ENCODE measurements at places on chromosomes 11 and 22. TPM values are rescaled to one million over a fixed set of nuclear protein-coding genes. Genes with fewer than 3 reads are reported as not detected.

GRCh38 chr22:37824674-37825641, 1.8 kb downstream of the GALR3 start:
- no peak for DNase-seq

SCGB1D4 gene
- not detected for total RNA-seq

DNA sequence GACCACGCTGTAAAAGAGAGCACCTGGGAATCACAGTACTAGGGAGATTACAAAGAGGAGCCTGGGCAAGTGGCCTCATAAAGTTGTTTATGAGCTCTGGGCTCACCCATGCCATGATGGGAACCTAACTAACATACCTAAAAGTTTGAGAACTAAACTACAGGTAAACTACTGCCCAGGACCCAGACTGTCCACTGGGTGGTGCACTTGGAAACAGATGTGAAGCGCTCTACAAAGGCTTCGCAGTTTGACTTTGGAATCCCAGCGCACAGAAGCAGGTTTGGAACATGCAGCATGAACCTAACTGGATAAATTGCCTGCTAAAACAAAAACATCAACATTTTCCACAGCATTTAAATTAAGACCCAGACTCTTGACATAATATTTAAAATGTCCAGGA, 418.6 kb downstream of the FAM181B start:
- DNase-seq, result no peak

KCNJ5 gene
- not detected for total RNA-seq

- DNase-seq, result no peak
Observed at GRCh38 chr11:9762531-9762930, 98.7 kb downstream of the SWAP70 start.

DNA sequence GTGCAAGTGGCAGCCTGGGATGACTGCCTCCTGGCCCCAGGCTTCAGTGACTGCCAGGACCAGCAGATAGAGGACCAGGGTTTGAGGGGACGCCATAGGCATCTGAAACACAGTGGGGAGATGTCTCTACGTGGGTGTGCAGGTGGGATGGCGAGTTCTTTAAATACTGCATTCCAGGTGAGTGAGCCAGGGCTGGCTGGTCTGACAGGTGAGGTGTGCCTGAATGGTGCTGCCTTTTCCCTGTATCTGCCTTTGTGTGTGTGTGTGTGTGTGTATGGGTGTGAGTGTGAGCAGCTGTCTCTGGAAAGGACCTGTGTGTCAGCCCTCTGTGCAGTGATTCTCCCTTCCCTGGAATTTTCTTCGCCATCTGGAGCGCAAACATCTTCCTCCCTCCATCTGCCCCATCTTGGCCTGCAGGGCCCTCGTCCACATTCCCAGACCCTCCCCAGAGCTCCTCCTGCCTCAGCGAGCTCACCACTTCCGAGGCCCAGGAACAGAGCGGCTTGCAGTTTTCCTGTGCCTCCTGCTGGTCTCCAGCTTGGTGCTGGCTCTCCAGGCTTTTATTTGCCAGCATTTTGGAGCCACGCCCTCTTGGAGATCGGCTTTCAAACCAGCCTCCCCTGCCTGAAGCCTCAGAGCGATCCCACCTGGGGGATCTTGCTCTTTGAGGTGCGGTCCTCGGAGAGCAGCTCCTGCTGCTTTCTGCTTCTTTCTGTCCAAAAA, at the start of gene GPHA2:
Gene GPHA2, minus strand, starts transcription at position 535 of the 723 bp plus-strand sequence. Its CDS starts 433 bp downstream, at position 102.
- DNase-seq, result no peak

GRCh38 chr11:2566223-2567025, 121.6 kb downstream of the KCNQ1 start:
- DNase-seq, result no peak

GRCh38 chr11:1082346-1082727, 7.7 kb downstream of the MUC2 start:
- DNase-seq, result no peak

DNA sequence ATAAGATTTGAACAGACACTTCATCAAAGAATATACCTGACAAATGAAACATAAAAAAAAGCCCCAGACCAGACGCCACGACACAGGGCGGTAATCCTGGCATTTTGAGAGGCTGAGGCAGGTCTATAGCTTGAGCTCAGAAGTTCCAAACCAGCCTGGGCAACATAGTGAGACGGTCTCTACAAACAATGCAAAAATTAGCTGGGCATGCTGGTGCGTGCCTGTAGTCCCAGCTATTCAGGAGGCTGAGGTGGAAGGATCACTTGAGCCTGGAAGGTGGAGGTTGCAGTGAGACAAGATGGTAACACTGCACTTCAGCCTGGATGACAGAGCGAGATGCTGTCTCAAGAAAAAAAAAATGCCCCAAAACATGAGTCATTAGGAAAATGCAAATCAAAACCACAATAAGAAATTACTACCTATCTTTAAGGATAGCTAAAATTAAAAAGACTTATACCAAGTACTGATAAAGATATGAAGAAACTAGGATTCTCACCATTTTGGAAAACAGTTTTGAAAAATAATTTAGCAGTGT, 91.7 kb upstream of the GRAMD1B start:
- no peak for DNase-seq

GRCh38 chr22:43743929-43744643, 68.0 kb downstream of the EFCAB6 start:
- DNase-seq, result no peak

- no peak for DNase-seq
Observed at GRCh38 chr22:27370269-27370668, 431.3 kb downstream of the MN1 start.

DNA sequence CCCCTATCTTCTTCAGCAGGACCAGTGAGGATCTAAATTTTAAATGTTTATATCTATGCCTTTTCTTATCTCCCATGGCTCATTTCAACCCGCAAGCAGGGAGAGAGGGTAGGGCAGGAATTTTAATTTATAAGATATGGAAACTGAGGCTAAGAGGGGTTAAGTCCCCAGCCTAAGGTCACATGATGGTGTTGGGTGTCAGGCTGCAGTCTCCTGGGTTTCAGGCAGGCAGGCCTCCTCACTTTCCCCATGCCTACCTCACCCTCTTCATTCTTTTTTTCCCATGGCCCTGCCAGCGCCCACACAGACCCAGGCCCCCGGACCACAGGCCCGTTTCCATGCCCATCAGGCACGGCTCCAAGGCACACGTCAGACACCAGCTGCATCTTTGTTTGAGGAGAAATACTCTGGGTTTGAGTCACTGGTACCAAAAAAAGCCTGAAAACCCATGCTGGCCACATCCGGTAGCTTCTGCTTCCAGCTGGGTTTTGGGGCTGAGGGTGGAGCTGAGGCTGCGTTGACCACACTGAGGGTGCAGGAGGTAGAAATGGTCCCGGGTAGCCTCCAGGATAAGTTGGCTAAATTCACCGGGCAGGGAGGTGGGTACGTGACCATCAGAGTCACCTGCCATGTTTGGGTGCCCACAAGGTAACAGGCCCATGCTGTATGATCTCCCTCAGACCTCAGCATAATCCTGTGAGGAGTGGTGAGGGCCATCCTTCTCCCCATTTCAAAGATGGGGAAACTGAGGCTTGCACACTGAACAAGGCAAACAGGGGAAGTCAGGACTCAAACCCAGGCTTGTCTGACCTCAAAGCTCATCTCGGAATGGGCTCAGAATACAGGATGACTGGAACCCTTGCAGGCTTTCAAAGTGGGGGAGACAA, 7.5 kb downstream of the CRYBB1 start:
- DNase-seq, result peak; percentile 84

DNA sequence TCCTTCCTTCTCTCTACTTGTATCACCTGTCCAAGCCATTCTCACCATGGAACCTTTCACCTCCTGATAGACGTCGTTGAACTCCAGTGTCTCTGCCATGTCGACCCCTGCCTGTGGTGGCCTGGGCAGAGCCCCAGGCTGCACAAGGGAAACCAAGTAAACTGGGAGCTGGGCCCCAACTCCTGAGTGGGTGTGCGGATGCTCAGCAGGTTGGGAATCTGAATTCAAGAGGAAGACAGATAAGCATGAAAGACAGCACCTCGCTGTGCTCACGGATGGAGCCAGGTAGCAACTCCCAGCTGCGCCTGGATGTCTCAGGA, 709 bp downstream of the SSRP1 start:
- no peak for DNase-seq

DNA sequence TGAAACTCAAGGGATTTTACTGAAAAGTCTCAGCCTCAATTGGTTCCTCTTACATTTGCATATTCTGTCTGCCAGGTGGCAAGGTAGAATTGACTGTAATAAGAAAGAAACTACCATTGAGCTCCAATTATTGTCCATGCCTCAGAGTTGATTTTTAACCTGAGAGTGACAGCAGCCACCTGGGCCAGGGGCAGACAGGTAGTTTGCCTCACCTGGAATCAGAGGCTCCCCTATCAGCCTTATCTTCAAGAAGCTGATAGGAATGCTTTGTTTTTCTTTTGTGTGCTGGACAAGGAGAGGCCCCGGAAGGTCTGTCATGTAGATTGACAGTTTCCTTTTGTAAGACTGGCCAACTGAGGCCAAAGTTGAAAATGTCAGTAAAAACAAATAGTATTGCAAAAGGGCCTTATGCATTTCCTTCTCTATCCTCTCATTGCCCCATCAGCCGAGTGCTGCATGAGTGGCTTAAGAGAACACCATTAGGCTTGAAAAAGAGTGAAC, 34.1 kb downstream of the CD44 start:
- DNase-seq, result no peak

- no peak for DNase-seq
Observed at GRCh38 chr11:69511358-69512055, 30.0 kb downstream of the LINC01488 start.

GRCh38 chr22:39806109-39806508, 87.5 kb downstream of the ENTHD1 start:
- no peak for DNase-seq

GRCh38 chr11:122209619-122210366, 93.8 kb upstream of the BLID start:
- no peak for DNase-seq

GRCh38 chr11:46663277-46663940, 37.0 kb downstream of the ARHGAP1 start:
- no peak for DNase-seq

DNA sequence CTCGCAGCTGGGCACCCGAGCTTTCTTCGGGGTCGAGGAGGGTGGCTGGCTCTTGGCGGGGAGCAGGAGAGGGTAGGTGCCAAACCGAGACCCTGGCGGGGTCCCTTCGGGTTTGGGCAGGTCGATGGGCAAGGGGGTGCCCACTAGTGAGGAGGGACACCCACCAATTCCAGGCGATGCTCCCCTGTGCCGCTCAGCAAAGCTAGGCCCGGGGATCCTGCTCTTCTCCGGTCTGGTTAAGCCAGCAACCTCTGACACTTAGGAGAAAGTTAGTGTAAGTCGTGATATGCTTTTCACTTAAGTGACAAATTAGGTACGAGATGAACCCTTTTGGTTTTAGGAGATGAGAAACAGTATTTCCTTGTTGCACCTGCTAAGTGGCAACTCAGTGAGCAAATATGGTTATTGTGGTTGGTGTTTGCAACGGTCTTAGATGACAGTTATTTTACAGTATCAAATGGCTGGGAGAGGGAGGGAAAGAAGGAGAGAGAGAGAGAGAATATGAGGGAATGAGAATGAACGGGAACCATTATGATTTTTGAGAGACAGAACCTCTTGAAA, 565 bp downstream of the NUCB2 start:
- no peak for DNase-seq

DNA sequence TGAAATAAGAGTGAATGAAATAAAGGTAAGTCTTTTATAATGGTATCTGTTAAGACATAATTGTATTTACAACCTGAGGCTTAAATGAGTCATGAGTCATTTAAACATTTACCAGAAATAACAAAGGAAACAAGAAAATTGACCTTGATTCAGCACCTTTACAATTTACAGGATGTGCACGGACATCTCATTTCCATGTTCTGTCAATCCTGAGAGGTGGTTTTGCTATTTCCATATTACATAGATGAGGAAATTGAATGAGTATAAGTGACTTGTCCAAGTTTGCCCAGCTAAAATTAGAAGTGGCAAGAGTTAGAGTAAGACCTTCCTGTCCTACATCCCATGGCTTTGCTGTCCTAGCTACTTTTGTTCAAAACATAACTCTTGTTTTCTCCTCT, 89.1 kb downstream of the TRIM44 start:
- DNase-seq, result no peak

GRCh38 chr11:67421430-67422031, 6.1 kb downstream of the CARNS1 start:
- DNase-seq, result no peak

GRCh38 chr22:26068571-26068970, 100.7 kb upstream of the SEZ6L start:
- no peak for DNase-seq

DNA sequence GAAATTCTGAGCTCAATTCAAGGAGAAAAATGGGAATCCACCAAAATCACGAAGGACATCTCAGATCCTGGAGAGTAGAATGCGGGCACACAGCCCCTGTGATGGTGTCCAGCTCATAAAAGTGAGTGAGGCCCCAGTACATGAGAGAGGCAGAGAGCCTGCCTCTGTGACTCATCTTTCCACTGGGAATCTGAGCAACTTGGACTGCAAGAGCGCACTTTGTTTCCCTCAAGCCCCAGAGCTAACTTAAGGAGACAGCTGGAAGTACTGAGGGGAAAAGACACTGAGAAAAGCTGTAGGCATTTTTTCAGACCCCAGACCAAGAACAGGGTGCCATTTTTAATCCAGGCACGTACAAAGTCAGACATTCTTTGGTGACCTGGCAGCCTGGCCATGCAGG, 273.7 kb downstream of the C11orf87 start:
- no peak for DNase-seq

DNA sequence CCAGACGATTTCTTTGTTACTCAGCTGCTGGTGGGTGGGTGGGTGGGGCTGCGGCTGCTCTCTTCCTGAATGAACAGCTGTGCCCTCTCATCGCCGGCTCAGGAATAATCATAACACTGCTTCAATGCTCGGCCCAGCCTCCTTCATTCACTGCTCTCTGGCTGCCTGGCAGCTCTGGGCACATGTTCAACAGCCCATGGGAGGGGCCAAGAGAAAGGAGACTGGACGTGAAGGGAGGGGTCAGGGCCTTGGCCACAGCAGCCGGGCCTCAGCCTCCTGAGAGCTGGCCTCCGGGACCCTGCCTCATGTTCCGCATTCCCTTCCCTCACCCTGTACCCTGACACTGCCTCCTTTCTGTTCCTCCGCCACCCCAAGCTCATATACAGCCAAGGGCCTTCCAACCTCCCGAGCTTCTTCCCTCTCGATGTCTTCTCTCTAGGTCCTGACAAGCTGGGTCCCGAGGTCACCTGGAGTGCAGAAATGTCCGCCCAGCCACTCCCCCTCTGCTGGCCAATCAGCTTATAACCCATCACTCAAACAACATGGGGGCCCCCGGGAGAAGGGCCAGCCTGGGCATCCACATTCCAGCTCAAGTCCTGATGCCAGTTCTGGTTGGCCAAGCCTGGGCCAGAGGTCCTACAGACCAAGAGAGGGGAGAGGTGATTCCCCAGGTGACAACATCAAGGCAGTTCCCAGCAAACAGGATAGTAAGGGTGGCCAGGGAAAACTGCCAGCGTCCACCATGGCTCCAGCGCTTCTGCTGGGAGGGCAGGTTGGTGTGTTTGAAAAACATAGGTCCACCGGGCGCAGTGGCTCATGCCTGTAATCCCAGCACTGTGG, 3.2 kb upstream of the CSDC2 start:
- DNase-seq, result no peak

- peak; percentile 83 for DNase-seq
Observed at GRCh38 chr11:67262731-67263675, 3.3 kb upstream of the GRK2 start.

ANO5 gene
- not detected for total RNA-seq

- DNase-seq, result no peak
Observed at GRCh38 chr11:73139476-73140198, 2.5 kb downstream of the FCHSD2 start.

CALCA gene
- not detected for total RNA-seq

- DNase-seq, result no peak
Observed at GRCh38 chr22:22716136-22716665, 71.8 kb downstream of the GGTLC2 start.

GRCh38 chr11:95641495-95641894, 148.1 kb downstream of the FAM76B start:
- DNase-seq, result peak; percentile 17

- DNase-seq, result peak; percentile 45
Observed at GRCh38 chr22:17213976-17214375, 5.3 kb downstream of the ADA2 start.

Data from activated CD4-positive, alpha-beta memory T cell treated with anti-CD3 and anti-CD28 coated beads, Interleukin-2, amount 10 ng/mL, durations not matched to agents 7 days and 5 days (primary cell).